ENCODE measurements at places on chromosomes 2 and 18.

DNA sequence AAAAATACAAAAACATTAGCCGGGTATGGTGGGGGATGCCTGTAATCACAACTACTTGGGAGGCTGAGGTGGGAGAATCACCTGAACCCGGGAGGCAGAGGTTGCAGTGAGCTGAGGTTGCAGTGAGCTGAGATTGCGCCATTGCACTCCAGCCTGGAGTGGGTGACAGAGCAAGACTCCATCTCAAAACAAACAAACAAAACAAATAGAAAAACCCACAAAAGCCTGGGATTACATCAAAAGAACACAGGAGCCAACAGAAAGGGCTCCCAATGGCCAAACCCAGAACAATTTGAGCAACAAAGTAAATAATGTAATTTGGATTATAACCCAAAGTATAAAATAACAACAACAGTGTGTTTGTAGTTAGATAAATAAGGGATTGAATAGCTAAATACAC is 159.8 kb downstream of the UXS1 start:
- no peak for DNase-seq

DNA sequence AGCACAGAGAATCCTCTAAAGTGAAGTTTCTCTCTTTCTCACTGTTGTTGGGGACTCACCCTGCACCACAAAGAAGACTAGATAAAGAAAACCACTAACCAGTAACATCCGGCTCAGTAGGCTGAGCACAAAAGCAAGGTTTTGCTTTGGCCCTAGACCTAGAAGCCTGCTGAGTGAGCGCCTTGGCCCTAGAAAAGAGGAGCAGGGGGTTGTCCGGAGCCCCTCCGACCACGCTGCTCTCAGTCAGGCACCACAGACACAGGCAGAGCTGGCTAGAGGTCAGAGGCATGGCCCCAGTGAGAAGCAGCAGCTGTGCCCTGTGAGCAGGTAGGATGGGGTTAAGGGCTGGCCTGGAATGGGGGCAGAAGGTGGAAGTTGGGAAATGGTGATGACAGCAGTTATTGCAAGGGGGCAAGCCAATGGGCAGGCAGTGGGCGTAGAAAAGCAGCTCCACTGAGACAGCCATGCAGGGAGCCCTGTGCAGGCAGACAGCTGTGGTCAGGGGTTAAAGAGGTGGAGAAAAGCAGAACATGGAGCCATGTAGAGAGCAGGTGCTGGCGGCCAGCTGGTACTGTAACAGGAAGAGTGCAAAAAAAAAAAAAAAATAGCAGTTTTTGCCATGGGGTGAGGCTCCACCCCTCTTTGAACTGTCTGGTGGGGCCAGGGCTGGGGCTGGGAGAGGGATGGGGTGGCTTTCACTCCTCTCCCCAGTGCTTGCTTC is 36.9 kb upstream of the SLC14A1 start:
- DNase-seq = peak; percentile 78

DNA sequence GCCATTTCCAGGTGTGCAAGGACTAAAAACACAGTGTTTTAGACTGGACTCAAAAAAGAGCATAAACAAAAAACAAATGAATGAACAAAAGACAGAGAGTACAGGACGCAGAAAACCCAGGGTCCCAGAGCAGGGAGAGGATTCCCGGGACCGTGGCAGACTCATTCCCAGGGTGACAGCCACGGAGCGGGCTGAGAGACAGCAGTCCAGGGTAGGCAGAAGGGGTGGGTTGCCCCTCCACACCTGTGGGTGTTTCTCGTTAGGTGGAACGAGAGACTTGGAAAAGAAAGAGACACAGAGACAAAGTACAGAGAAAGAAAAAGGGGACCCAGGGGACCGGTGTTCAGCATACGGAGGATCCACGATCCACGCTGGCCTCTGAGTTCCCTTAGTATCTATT is 273.4 kb downstream of the EIPR1 start:
- DNase-seq = no peak

- DNase-seq = peak; percentile 52
Observed at GRCh38 chr2:30862054-30862651, 54.9 kb upstream of the CAPN13 start.

GRCh38 chr2:143333168-143333791 is 204.1 kb downstream of the ARHGAP15 start:
- no peak for DNase-seq

GRCh38 chr2:37614061-37614738 is 57.2 kb downstream of the CDC42EP3 start:
- DNase-seq = no peak

DNA sequence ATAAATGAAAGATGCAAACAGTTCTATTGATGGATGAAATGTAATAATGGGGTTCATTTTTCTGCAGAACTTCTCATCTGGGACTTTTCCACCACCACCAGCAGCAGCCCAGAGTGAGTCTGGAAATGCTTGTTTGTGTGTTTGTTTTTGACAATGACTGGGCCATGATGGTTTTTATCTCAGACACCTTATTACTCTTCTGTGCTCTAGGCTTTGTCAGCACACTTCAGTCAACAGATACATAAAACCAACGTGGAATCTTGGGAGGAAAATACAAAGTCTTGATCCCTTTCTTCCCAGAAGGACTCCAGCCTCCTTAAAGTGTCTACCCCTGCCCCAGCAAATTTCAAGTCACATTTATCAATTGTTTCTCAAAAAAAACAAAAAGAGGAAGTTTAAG is 134.0 kb downstream of the MREG start:
- DNase-seq = no peak

GRCh38 chr2:3566806-3567205 is 8.3 kb upstream of the RPS7 start:
- DNase-seq = no peak

- no peak for DNase-seq
Observed at GRCh38 chr2:143926736-143927135, 593.2 kb downstream of the ZEB2 start.

DNA sequence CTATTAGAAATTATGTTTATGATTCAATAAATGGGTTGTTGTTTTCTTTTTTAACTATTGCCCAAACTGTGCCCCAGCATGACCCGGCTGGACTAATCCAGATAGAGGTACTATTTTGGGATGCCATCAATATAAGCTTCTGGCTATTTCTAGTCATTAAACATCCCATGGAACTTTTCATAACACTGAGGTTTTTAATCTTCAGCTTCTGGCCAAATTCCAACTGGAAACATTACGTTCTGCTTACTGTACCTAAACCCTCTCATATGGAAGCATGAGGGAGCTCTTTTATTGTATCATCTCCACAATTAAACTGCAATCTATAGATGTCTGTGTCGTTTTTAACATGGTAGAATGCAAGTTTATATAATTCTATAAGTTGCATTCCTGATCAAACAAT is 674.7 kb downstream of the ARHGAP15 start:
- no peak for DNase-seq

DNA sequence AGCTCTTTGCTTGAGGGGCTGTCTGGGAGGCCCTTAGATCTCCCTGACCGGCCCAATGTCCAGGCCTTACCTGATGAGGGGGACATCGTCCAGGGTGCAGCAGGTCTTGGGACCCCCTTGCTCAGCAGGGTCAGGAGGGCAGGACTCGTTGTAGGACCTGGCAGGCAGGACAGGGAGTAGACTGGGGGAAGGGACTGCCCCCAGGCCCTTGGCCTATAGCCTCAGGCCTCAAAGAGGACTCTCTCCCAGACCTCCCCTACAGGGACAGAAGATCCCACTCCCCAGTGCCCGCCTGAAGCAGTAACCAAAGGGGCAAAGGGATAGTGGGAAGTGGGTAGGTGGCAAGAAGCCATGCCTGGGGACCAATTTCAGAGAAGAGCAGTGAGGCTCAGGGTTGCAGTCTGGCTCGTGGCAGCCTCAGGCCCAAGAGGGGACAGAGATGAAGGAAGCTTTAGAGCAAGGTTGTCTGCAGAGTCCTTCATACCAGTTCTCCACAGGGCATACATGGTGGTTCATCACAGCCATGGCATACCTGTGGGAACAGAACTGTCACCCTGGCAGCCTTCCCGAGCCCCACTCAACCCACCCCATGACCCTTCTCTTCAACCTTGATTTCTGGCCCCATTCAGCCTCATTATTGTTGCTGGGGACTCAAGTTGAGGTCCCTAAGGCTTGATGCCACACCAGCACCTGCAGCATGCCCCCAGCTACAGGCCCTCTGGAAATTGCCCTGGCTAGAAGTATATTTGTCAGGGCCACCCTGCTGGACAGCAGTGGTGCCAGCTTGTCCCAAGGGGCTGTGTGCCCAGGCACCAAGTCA is 1.3 kb downstream of the TMEM150A start:
- no peak for DNase-seq

GRCh38 chr2:104502901-104503300 is 351.0 kb upstream of the POU3F3 start:
- DNase-seq = no peak

Measured in CD4-positive, alpha-beta T cell treated with Interleukin-4 for 1 hour (primary cell).